Stimulated activated CD8-positive, alpha-beta memory T cell treated with anti-CD3 and anti-CD28 coated beads, Interleukin-7, amount 100 ng/mL, for 1 hour (primary cell): ENCODE measurements at places on chromosomes 11 and 22.

- no peak for DNase-seq
These were observed 90.1 kb downstream of the TEAD1 start for GRCh38 chr11:12764187-12764914.

GRCh38 chr11:68141246-68142027 is 20.2 kb upstream of the CHKA start:
- no peak for DNase-seq

DNA sequence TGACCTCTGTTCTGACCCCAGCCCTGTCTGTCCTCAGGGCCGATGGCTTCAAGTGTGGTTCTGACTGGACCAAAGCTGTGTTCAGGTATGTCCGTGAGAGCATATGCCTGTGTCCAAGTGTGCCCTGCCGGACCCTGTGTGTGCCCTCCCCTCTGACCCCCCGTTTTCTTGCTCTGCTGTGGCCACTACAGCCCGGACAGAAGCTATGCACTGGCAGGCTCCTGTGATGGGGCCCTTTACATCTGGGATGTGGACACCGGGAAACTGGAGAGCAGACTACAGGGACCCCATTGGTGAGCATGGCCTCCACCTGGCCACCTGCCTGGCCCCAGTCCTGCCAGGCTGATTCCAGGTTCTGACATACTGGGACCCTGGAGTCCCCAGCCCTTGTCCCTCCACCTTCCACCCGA is 14.5 kb downstream of the ATG16L2 start:
- no peak for DNase-seq

GRCh38 chr11:810040-810567 is 337 bp downstream of the RPLP2 start:
- no peak for DNase-seq

GRCh38 chr11:65129649-65130441 is 4.5 kb downstream of the SYVN1 start:
- no peak for DNase-seq

GRCh38 chr11:22133776-22134175 is 59.1 kb upstream of the ANO5 start:
- DNase-seq: no peak

DNA sequence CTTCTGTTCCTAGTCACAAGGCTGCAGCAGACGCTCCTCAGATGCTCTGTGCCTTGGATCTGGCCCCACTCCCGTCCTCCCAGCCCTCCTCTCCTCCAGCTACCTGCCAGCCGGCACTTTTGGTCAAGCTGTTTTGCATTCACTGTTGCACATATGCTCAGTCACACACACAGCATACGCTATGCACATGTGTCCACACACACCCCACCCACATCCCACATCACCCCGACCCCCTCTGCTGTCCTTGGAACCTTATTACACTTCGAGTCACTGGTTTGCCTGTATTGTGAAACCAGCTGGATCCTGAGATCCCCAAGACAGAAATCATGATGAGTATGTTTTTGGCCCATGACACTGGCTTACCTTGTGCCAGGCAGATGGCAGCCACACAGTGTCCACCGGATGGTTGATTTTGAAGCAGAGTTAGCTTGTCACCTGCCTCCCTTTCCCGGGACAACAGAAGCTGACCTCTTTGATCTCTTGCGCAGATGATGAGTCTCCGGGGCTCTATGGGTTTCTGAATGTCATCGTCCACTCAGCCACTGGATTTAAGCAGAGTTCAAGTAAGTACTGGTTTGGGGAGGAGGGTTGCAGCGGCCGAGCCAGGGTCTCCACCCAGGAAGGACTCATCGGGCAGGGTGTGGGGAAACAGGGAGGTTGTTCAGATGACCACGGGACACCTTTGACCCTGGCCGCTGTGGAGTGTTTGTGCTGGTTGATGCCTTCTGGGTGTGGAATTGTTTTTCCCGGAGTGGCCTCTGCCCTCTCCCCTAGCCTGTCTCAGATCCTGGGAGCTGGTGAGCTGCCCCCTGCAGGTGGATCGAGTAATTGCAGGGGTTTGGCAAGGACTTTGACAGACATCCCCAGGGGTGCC is 109.8 kb downstream of the BCR start:
- peak; percentile 20 for DNase-seq

GRCh38 chr22:42473484-42474193 is 41.4 kb upstream of the NFAM1 start:
- DNase-seq: no peak

DNA sequence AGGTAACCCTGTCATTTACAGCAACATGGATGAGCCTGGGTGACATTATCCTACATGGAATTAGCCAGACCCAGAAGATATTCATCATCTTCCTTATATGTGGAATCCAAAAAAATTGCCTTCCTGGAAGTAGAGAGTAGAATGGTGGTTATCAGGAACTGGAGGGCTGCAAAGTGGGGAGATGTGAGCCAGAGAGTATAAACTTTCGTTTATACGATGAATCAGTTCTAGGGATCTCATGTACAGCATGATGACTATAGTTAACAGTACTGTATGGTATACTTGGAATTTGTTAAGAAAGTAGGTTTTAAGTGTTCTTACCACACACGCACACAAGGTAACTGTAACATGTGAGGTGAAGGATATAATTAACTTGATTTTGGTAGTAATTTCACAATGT is 79.1 kb downstream of the TBC1D22A start:
- no peak for DNase-seq

- no peak for DNase-seq
These were observed 297.7 kb upstream of the CCDC90B start for GRCh38 chr11:83583757-83584366.

- DNase-seq: no peak
These were observed 1.6 kb upstream of the FGF19 start for GRCh38 chr11:69705351-69705811.

DNA sequence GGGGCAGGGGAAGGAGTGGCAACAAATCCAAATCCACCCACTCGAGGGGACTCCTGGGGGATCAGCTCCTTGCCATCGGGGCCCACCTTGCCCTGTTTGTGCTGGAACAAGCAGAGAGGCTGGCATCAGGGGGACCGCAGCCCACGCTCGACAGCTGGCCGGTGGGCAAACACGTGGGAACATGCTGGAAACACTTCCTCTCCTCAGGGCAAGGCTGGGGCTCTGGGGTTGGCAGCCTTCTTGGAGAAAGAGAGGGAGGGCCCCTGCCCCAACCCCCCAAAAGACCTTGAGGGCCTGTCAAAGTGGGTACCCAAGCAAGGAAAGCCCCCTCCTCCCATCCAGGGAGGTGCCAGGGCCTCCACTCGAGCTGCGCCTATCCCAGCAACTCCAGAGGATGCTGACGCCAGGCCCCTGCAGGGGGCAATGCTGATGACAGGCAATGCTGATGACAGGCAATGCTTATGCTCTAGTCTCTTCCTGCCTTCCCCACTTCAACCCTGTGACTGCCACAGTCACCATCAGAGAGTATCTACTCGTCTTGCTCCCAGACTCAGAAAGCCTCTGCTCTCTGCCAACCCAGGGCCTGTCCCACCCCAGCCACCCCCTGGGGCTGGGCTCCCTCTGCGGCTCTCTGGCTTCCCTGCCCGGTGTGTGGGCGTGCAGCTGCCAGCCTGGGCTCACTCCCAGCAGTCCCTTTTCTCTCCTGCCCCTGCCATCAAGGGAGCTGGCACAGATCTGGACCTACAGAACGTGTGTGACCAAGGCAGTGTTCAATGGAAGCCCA is 6.0 kb downstream of the ESS2 start:
- no peak for DNase-seq

DNA sequence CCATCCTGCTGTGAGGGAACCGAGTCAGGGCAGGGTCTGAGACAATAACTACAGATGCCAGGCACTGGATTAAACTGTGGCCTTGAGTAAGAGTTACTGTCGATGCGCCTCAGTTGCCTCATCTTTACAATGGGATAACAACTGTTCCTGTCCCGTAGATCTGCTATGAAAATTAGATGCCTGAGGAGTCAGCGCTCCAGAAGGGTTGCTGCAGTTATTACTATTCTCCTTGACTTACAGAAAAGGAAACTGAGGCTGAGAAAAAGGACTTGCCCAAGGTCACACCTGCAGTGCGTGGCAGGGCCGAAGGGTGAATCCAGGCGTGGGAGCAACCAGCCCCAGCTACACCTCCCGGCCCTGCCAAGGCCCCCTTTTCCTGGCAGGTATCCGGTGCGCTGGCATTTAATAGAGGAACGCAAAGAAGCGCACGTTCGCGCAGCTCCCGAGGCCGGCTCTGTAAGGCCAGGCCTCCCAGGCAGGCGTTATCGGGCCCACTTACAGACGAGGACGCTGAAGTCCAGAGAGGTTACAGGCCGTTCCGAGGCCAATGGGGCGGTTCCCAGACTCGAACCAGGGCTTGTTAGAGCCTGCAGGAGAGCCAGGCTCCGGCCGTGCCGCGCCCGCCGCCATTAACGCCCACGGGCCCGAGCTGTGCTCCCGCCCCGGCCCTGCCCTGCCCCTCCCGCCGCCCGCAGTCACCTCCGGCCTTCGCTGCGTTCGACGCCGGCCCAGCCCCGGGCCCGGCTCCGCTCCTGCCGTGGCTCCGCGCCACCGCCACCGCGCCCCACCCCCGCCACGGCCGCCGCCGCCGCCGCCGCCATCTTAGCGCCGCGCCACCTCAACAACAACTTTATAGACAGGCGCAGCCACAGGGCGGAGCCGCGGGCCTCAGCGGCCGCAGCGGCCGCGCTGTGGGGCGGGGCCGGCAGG is at the start of gene C11orf68:
TSS of gene C11orf68 (minus strand) at position 852 of the 930 bp plus-strand sequence. CDS start at position 821, 31 bp downstream.
- no peak for DNase-seq

DNA sequence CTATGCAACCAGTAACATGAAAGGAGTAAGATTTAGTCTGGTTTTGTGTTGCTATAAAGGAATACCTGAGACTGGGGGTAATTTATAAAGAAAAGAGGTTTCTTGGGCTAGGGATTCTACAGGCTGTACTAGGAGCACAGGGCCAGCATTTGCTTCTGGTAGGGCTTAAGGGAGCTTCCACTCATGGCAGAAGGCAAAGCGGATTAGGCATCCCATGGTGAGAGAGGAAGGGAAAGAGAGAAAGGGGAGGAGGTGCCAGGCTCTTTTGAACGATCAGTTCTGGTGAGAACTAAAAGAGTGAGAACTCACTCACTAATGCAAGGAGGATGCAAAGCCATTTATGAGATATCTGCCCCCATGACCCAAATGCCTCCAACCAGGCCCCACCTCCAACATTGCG is 283.2 kb downstream of the OPCML start:
- DNase-seq: no peak

DNA sequence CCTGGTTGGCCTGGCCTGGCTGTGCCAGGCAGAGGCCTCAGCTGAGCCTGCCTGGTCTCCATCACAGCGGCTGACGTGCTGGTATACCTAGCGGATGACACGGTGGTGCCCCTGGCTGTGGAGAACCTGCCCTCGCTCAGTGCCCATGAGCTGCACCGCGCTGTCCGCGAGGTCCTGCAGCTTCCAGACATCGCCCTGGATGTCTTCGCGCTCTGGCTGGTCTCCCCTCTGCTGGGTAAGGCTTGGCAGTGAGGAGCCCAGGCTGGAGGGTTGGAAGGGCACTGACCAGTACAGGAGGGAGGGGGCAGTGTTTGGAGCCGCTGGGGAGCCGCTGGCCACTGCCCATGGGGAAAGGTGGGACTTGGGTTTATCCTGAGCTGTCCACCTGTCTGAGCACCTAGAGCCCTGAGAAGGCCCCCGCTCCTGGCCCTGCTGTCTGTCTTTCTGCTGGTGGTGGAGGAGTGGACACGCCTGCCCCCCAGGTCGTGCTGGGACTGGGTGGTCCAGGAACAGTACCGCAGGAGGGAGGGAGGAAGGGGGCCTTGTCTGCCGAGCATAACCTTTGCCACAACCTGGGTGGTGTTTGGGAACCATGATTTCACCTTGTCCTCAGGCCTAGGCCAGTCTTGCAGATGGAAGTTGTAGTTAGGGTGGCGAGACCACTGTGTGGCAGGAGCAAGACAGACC is 3.0 kb downstream of the FRMD8 start:
- no peak for DNase-seq

DNA sequence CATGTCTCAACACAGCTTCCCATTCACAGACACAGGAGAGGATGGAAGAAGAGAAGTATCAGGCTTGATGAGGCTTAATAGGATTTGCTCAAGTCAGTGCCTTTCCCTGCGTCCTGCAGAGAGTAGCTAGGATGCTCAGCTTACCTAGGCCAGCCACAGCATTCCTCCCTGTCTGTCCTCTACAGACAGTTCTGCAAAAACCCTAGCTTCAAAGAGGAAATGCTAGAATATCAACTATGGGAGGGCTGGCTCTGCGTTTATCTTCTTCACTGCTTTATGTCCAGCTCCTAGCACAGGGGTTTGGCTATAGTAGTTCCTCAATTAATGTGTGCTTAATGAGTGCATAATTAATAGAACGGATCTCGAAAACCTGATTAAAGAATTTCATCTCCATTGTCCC is 16.4 kb downstream of the KCNJ5 start:
- DNase-seq: no peak

DNA sequence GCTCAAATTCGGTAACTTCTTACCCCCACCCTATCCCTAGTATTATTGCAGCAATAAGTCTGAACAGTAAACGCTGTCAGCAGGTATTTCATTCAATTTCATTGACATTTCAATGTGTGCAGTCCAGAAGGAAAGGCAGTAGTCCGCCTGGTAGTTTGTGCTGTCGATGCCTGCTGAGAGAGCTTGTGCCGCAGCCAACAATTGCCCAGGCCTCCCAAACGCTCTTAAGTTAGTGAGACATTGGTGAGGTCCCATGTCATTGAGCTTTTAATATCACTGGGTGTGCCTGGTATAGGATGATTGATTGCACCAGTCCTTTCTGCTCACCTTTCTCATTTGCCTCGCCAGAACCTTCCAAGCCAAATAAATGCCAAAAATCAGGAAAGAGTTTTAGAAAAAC is 28.1 kb downstream of the ALKBH3 start:
- DNase-seq: no peak

GRCh38 chr22:24416095-24416494 is 11.3 kb upstream of the ADORA2A start:
- no peak for DNase-seq

- no peak for DNase-seq
These were observed 324.9 kb upstream of the CCDC90B start for GRCh38 chr11:83611031-83611430.

- DNase-seq: no peak
These were observed 267.4 kb upstream of the NCAM1 start for GRCh38 chr11:112693781-112694180.

DNA sequence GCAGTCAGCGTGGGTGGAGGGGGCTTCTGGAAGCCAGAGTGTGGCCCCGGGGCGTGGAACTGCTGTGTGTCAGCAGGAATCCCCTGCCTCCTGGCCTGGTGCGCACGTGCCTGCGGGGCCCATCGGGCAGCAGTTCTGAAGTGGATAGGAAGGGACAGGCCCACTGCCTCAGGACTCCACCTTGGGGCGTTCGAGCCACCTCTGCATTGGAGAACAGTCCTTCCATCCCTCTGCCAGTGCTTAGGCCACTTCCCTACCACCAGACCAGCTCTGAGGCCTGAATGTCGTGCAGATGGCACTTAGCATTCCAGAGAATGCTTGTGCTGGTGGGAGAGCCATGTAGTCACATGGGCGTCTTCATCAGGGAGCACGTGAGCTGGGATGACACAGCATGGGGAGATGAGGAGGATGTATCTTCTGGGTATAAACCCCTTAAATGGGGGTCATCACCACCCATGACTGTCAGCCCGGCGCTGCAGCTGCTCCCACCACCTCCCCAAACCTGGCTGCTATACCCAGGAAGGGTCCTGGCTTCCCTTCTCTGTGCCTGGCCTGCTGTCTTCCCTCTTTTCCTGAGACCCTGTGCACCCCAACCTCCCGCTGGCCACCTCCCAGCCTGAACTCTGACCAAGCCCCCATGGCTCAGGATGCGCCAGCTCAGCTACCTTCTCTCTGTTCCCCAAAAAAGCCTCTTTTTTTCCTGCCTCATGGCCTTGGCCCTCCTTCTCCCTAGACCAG is 9.7 kb downstream of the INCENP start:
- DNase-seq: no peak
